ENCODE measurements at places on chromosomes 5 and 9. TPM values are rescaled to one million over a fixed set of nuclear protein-coding genes. Genes with fewer than 3 reads are reported as not detected.

DNA sequence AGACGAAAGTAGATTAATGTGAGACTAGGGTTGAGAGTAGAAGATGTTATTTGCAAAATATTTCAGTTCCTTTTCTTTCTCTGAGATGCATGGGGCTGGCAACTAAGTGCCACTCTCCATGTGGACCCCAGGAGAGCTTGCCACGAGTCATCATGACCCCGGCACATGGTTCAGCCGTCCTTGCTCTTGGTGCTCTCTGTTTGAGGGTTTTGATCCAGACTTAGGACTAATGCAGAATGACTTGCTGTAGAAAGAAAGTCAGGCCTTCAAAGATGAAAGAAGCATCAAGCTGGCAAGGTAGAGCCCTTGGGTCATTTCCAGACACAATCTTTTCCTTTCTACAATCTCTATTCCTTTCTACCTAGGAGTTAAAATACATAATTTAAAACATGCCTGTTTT is 84.7 kb downstream of the RASGRF2 start:
- no peak for DNase-seq

GRCh38 chr5:136309376-136309775 is 56.0 kb downstream of the TRPC7 start:
- DNase-seq: no peak

GRCh38 chr5:140632366-140633020 is 482 bp downstream of the CD14 start:
- DNase-seq: peak; percentile 48

DNA sequence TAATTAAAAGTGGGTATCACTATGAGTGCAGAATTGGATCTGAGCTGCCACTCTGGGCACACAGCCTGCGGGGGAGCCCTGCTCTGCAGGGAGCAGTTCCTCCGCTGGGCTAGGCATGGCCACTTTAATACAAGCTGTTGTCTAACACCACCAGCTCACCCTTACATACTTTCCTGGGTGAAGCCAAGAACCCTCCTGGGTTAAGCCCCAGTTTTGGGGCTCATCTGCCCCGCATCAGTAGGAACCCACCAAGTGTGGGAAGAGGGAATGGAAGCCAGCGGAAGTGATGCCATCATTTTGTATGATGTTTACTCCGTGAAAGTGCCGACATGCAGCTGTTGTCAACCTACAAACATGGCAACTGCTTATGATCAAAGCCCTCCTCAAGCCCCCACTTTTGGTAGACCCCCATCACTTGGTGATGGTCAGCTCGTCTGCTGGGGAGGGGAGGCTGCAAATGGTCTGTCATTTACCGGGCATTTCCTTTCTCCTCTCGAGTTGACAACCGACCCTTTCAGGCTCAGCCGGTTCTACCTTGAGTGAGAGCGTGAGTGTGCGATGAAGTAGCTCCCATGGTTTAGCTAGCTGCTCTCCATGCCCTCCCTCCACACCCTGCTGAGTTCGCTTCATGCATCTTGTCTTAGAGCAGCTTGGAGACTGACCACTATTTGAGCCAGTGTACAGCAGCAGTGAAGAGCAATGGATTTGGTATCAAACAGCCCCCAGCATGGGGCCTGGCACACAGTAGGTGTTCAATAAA is 95.3 kb upstream of the IER5L start:
- DNase-seq: no peak

GRCh38 chr5:83312663-83313062 is 158.9 kb upstream of the VCAN start:
- DNase-seq: no peak

- no peak for DNase-seq
Measured at GRCh38 chr5:118923295-118924005, 64.9 kb downstream of the DTWD2 start.

The CDH12 gene
- total RNA-seq: 1.0 TPM
